ENCODE measurements at places on chromosomes 11 and 22.

- peak; percentile 45 for DNase-seq
Measured at GRCh38 chr11:65884716-65885092, 3.6 kb downstream of the FIBP start.

GRCh38 chr11:95412074-95412473, 181.1 kb upstream of the SESN3 start:
- no peak for DNase-seq

- DNase-seq: no peak
Measured at GRCh38 chr11:71334191-71334590, 81.8 kb upstream of the SHANK2 start.

- no peak for DNase-seq
Measured at GRCh38 chr22:31094741-31095140, 12.6 kb downstream of the SELENOM start.

DNA sequence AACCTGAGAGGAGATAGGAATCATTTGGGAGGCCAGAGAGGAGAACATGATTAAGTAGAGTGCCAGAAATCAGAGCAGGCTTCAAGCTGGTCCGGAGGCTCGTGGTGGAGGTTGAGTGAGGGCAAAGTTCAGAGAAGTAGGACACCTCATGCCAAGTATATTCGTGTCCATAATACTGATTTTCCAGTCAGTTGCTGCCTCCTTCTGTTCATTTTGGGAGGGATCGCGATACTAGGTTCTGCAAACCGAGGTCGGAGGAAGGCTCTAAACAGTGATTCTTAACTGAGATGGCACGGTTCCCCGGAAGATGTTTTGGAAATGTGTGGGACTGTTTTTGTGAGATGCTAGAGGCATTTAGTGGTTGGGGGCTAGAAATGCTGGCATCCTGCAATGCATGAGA, 13.6 kb upstream of the CD3E start:
- DNase-seq: no peak

- DNase-seq: no peak
Measured at GRCh38 chr11:79377406-79377805, 63.4 kb downstream of the TENM4 start.

- no peak for DNase-seq
Measured at GRCh38 chr22:38338772-38339379, 21.6 kb upstream of the CSNK1E start.

- no peak for DNase-seq
Measured at GRCh38 chr11:74755395-74755995, 6.8 kb downstream of the RNF169 start.

GRCh38 chr11:2748814-2749554, 49.2 kb upstream of the KCNQ1OT1 start:
- no peak for DNase-seq

- no peak for DNase-seq
Measured at GRCh38 chr11:71418643-71419042, 29.6 kb downstream of the DHCR7 start.

DNA sequence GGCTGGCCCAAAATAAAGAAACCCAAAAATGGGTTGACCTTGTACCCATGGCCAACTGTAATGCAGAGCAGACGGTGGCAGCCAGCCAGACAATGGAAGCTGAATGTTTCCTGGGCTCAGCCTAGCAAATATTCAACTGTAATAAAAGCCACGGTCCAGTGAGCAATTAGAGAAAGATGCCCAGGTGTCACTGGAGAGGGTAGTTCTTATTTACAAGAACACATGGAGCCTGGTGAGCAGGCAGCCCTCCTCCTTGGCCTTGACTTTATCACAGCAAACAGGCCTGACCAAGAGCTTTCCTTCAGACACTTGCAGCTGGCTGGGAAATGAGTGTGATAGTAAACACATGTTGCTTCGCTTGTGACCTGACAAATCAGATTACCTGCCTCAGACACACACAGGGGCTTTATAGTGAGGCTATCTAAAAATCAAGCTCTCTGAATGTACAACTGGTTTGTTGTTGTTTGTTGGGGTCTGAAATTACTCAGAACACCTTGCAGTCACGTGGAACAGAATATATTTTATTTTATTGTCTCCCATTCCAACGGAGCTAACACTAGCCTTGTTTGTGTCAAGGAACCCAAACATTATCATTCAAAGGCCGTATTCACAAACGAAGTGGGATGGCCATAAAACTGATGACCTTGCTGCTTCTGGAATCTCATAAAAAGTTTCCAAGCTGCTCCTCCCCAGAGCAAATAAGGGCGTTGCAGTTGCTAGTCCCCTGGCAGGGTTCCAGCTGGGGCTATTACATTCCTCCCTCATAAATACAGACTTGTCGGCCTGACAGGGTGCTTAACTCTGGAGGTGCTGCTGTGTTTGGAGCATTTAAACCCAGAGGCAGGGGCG, 161.1 kb downstream of the BBOX1 start:
- no peak for DNase-seq
